ENCODE measurements at places on chromosomes 12 and 14.

- no peak for DNase-seq
Observed at GRCh38 chr12:20525064-20525610, 156.8 kb downstream of the PDE3A start.

DNA sequence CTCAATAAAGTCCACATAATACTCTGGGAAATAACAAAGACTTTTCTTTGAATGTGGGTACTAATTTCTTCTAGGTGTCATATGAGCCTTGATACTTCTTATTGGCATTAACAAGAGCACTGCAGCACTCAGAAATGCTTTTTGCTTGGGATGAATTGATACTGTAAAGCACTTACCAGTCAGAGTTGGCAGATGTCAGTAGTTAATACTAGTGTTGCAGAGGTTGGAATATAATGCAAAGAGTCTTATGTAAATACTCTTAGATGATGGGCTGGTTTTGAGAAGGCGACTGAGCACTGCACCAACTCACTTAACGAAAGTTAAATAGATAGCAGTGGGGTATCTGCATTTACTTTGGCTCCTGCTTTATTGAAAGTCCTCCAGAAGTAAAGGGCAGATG lies 25.6 kb upstream of the MBIP start:
- DNase-seq: no peak

- DNase-seq: no peak
Observed at GRCh38 chr12:87253157-87253556, 776.0 kb downstream of the C12orf50 start.

- no peak for DNase-seq
Observed at GRCh38 chr12:130044991-130045621, 117.2 kb upstream of the FZD10 start.

- no peak for DNase-seq
Observed at GRCh38 chr12:119147847-119148448, 30.8 kb upstream of the HSPB8 start.

- DNase-seq: no peak
Observed at GRCh38 chr14:90453401-90453951, 56.6 kb downstream of the CALM1 start.

DNA sequence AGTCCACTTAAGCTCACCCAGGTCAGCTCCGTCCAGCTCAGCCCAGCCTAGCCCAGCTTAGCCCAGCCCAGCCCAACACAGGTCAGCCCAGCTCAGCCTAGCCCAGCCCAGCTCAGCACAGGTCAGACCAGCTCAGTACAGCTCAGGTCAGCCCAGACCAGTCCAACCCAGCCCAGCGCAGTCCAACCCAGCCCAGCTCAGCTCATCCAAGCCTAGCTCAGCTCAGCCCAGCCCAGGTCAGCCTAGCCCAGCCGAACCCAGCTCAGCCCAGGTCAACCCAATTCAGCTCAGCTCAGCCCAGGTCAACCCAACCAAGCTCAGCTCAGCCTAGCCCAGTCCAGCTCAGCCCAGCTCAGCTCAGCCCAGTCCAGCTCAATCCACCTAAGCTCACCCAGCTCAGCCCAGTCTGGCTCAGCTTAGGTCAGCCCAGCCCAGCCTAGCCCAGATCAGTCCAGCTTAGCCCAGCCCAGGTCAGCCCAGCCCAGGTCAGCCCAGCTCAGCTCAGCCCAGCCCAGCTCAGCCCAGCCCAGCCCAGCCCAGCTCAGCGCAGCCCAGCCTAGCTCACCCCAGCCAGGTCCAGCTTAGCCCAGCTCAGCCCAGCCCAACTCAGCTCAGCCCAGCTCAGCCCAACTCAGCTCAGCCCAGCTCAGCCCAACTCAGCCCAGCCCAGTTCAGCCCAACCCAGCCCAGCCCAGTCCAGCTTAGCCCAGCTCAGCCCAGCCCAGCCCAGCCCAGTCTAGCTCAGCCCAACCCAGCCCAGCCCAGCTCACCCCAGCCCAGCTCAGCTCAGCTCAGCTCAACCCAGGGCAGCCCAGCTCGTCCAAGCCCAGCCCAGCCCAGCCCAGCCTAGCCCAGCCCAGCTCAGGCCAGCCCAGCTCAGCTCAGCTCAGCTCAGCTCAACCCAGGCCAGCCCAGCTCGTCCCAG lies 184.0 kb downstream of the TMEM121 start:
- no peak for DNase-seq

- DNase-seq: peak; percentile 45
Observed at GRCh38 chr12:28780096-28780495, 369.0 kb upstream of the FAR2 start.

DNA sequence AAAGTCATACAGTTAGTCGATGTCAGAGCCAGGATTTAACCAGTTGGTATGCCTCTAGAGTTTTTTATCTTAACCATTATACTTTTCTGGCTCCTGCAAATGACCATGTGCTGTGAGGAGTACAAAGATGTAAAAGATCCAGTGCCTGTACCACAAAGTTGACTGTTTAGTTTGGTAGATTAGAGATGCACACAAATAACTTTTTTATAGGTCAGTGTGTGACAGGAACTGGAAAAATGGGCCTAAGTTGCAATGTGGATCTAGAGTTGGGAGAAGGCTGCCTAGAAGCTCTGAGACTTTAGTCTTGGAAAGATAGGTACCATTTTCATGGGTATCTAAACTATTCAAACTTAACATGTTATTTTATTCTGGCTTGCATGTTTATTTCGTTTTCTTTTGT lies 32.8 kb upstream of the PPM1H start:
- no peak for DNase-seq

DNA sequence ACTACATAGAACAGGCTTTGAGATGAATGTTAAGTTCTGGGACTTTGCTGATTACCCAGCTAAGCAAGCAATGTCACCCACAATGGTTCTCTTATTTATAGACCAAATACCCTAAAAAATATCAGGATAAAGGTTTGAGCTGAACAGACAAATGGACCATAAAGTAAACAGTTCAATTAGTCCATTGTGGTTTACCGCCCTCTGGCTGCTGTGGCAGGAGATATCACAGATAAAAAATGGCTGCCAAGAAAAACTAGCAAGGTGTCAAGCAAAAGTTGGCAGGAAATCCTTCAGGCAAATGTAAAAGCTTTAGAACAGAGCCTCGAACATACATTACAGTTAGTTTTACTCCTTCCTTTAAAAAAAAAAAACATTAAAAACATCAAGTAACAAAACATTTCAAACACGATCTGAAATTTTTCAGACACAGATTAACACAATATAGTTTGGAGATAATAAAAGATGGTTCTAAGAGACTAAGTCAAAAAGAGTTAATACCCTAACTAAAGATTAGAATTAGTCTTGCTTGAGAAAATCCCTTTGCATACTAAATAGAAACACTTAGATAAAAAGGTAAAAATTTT lies 41.3 kb downstream of the MED13L start:
- DNase-seq: peak; percentile 42

- no peak for DNase-seq
Observed at GRCh38 chr12:92271341-92271740, 125.7 kb upstream of the BTG1 start.

DNA sequence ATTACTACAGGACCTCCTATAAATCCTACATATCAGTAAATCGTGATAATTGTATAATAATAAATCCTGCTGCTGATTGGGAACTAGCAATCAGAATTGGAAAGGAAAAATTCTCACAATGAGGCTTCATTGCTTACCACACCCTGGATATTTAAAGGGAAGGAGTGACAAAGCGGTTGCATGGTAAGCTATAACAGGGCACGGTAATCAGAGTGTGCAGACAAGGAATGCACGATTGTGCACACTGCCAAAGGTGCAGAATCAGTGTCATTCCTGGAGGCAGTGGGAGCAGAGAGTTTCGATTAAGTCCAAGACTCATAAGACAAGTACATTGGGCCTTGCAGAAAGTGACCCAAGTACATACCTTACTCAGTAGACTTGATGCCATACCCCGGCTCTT lies 277.5 kb upstream of the NPAS3 start:
- no peak for DNase-seq

DNA sequence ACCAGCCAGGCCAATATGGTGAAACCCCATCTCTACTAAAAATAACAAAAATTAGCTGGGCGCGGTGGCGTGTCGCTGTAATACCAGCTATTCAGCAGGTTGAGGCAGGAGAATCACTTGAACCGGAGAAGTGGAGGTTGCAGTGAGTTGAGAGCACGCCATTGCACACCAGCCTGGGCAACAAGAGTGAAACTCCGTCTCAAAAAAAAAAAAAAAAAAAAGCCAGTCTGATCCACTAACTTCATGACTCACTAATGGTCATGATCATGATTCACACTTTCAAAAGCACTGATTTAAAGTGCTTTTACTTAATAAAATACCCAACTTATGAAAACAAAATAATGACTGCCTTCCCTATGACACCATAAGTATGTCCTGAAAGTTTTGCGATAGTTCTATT lies 38.4 kb upstream of the CPM start:
- DNase-seq: peak; percentile 80

- DNase-seq: no peak
Observed at GRCh38 chr14:67999705-68000384, 180.3 kb downstream of the RAD51B start.

DNA sequence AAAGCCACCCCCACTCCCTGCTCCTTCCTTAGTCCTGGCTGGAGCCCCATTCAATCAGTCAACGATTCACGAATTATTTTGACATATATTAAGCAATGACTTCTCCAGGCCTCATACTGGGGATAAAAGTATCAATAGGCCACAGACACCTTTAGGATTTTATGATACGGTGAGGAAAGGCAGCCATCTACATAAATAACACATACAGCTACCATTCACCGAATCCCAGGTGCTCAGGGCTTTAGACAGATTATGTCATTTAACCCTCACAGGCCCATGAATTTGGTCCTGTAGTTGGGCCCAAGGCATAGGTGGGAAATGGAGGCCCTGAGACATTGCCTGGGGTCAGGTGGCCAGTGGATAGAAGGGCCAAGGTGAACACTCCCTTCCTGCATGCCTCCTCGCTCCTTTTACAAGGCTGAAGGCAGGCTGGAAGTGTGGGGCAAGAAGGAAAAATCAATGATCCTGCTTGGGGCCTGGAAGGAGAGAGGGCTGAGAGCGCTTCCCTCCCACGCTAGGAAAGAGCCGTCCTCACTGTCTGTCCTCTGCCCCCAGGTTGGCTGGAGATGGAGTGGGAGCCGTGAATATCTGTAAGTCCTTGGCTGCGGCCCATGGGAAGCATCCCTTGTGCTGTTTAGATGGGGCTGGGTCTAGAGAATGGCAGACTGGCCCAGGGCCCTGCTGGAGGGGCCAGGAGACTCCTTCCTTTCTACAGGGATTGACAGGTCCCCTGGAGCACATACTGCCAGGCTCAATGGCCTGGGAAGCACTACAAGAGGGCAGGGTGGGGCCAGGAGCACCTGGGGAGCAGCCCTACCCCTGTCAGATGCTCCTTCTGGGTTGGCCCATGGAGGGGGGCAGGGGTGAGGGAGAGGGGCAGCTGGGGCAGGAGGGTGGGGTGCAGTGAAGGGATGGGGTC lies 14.8 kb downstream of the KRT7 start:
- no peak for DNase-seq

GRCh38 chr14:47722929-47723693 lies 47.7 kb upstream of the MDGA2 start:
- no peak for DNase-seq

DNA sequence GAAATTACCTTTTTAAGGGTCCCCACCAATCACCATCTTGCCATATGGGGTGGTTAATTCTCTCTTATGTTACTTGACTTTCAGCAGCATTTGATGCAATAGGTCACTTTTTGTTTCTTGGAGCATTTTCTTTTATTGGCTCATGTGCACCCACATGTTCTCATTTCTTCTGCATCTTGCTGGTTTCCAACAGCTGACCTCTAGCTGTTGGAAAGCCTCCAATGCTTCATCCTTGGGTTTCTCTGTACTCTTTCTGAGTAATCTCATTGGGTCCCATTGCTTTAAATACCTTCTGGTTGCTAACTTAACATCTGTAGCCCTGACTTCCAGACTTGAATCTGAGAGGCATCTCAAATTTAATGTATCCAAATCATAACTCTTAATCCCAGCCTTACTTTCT lies 116.8 kb downstream of the CRADD start:
- no peak for DNase-seq

- DNase-seq: no peak
Observed at GRCh38 chr12:49059299-49060171, 1.1 kb downstream of the KMT2D start.

GRCh38 chr14:32252030-32252670 lies 49.1 kb upstream of the RNU6-8 start:
- peak; percentile 43 for DNase-seq

- DNase-seq: no peak
Observed at GRCh38 chr14:53128303-53129028, 24.7 kb downstream of the DDHD1 start.

GRCh38 chr12:68451261-68452077 lies 119.3 kb upstream of the MDM1 start:
- DNase-seq: peak; percentile 51

GRCh38 chr12:7749442-7749841 lies 2.3 kb upstream of the CLEC4C start:
- no peak for DNase-seq

DNA sequence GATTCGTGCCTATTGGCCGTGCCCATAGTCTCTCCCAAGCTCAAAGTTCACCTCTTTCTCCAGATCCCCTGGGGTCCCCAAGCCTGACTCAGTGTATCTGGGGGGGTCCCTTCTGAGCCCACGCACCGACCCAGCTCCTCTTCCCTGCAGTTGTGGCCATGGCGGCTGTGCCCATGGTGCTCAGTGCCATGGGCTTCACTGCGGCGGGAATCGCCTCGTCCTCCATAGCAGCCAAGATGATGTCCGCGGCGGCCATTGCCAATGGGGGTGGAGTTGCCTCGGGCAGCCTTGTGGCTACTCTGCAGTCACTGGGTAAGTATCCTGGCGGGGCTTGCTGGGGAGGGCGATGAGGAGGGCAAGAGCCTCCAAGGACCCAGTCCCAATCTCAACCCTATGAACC lies 5.1 kb downstream of the IFI27 start:
- no peak for DNase-seq

DNA sequence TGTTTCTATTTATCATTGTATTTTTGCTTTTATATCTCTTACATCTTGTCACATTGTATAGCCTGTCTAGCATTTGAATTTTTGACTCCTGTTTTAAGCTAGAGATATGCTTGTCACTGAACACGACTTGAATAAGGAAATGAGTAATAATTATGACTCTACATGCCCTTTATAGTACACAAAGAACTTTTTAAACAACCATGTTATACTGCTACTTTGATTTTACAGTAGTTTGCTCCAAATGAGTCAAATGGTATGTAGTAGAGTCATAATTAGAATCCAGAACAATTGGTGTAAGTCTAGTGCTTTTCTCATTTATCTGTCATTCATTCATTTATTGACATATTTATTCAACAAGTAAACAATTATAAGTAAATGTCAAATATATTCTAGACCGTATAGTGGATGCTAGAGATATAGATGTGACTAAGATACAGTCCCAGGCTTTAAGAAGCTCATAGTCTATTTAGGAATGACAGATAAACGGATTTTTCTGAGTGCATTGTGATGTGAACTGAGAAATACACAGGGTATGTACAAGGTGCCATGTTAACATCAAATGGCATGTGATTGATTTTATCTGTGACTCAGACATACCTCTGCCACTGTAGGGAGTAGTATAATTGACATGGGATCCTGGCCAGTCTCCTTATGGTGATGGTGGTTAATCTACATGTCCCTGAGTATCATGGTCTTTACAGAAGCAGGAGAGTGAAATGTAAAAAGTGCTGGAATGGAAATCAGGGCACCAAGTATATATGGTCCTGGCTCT lies 799.7 kb downstream of the DIO2 start:
- DNase-seq: no peak

GRCh38 chr12:12315838-12316237 lies 34.2 kb downstream of the MANSC1 start:
- DNase-seq: no peak

Measured in inflammatory macrophage treated with lipopolysaccharide for 1 hour (primary cell).